Osteocyte (in vitro differentiated cells): ENCODE measurements at places on chromosomes 4 and X.

GRCh38 chrX:154376774-154377173, 2.3 kb upstream of the EMD start:
- no peak for DNase-seq

DNA sequence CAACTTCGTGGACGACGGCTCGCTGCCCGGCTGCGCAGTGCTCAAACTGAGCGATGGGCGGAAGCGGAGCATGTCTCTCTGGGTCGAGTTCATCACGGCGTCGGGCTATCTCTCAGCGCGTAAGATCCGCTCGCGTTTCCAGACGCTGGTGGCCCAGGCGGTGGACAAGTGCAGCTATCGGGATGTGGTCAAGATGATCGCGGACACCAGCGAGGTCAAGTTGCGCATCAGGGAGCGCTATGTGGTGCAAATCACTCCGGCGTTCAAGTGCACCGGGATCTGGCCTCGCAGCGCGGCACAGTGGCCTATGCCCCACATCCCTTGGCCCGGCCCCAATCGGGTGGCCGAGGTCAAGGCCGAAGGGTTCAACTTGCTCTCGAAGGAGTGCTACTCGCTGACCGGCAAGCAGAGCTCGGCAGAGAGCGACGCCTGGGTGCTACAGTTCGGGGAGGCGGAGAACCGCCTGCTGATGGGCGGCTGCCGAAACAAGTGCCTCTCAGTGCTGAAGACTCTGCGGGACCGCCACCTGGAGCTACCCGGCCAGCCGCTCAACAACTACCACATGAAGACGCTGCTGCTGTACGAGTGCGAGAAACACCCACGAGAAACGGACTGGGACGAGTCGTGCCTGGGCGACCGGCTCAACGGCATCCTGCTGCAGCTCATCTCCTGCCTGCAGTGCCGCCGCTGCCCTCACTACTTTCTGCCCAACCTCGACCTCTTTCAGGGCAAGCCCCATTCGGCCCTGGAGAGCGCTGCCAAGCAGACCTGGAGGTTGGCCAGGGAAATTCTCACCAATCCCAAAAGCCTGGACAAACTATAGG, 1.5 kb downstream of the MAB21L2 start:
- DNase-seq = no peak

DNA sequence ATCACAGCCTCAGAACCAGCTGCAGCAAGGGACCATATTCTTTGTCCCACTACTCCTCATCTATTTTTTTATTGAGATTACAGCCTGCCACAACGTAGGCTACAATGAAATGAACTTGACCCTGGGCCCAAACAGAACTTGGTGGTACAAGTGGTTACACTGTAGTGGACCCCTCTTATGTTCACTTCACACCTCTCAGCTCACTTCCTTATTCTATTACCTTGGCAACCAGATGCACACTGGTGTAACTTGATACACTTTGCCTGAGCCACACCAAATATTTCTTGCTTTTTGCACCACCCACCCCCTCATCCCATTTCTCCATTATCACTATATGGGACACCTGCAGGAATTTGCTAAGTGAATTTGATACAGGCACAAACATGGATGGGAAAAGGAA, 105.8 kb downstream of the CXCL13 start:
- no peak for DNase-seq

DNA sequence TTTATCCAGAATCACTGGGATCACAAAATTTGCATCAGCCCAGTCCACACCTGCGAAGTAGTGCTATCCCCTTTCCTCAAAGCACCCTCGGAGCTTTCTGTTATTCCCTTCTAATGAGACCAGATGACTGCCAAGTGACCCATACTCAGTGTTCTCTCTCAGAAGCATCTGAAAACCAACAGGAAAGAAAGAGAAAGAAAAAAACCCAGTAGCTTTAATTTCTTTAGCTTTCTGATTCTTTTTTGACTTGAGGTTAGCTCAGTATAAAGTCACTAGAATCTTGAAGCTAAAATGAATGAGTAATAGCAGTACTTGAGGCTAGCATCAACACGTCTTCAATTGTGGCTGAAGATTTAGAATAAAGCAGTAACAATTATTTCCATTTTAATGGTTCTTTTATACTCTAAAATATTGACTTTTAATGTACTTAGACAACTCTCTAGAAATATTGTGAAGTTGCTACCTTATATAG, 124.4 kb downstream of the ANK2 start:
- no peak for DNase-seq

GRCh38 chrX:142233400-142233799, 28.3 kb upstream of the MAGEC2 start:
- no peak for DNase-seq

GRCh38 chrX:38649221-38649620, 87.9 kb downstream of the TSPAN7 start:
- DNase-seq = no peak

GRCh38 chr4:89769856-89770255, 67.1 kb downstream of the SNCA start:
- no peak for DNase-seq

GRCh38 chr4:21888195-21888976, 60.2 kb downstream of the KCNIP4 start:
- DNase-seq = no peak

GRCh38 chr4:7186516-7187167, 5.7 kb upstream of the SORCS2 start:
- DNase-seq = no peak

DNA sequence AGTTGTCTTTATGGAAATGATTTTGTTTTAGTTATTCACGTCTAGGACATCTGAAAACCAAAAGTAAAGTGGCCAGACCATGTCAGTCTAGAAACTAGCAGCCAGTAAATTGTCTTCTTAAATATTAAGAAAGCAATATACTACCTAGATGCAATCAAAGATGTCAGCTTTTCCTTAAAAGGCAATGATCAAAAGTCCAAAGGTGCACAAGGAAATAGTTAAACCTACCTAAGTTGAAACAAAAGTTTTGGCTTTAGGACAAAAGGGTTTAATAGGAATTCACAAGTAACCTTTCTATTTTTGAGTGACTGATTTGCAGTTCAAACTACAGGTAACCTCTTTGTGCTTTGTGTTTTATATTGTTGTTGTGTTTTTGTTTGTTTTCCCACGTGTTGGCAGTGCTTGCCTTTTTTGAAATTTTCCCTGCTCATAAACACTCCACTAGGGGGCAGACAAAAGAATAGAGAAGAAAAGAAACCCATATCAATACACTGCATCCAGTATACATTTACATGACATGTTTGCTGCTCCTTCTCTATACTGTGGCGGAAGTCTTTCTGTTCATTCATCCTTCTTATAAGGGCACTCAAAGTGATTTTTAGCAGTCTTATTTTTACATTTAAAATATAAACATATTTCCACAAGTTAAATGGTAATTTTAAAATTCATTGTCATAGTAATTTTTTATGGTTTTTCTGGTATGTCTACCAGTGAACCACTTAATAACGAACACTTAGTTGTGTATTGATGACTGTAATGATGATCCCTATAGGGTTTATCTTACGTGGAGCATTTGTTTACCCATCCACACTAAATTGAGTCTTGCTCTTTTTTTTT, 62.7 kb downstream of the GAB1 start:
- no peak for DNase-seq

DNA sequence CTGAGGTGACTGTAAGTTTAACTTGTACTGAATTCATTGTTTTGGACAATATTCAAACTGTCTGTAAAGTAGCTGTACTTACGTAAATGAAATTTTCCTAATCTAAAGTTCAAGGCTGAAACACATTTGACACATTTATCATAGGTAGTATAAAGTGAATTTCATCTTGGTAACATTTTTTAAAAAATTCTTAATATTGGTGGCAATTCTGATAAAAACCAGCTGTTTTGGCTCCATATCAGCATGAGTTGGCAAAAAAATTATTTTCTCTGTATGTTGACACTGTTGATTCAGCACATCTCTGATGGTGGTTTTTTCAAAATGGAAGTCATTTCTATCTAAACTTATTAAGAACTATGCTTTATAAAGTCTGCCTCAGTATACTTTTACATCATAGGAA, 30.9 kb downstream of the CXorf58 start:
- DNase-seq = no peak

- DNase-seq = no peak
These were observed 4.8 kb downstream of the TBC1D14 start for GRCh38 chr4:6914448-6914847.

DNA sequence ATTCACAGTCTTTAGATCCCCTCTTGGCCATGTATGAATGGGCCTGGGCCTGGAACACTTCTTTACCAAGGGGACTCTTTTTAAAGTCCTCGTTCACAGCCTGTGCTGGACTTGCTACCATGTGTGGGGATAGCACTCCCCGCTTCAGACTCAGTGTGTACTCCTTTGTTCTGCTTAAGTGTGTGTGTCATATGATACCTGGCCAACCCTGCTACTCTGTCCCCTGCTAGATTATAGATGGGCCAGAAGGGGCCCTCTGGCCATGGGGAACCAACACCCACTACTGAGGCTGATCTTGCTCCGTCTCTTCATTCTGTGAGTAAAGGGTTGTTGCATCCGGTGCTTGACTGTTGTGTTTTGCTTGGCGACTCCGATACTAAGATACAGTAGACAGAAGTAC, 8.0 kb downstream of the CCDC110 start:
- DNase-seq = no peak

GRCh38 chrX:153504445-153505016, 9.8 kb downstream of the BGN start:
- DNase-seq = no peak

- DNase-seq = no peak
These were observed 91.6 kb downstream of the ANXA10 start for GRCh38 chr4:168183717-168184571.

- no peak for DNase-seq
These were observed 173.0 kb upstream of the EMCN start for GRCh38 chr4:100690812-100691211.

- DNase-seq = no peak
These were observed 180.3 kb upstream of the TENM3 start for GRCh38 chr4:182062936-182063335.

GRCh38 chr4:8157496-8157895, 1.1 kb downstream of the ABLIM2 start:
- DNase-seq = no peak

DNA sequence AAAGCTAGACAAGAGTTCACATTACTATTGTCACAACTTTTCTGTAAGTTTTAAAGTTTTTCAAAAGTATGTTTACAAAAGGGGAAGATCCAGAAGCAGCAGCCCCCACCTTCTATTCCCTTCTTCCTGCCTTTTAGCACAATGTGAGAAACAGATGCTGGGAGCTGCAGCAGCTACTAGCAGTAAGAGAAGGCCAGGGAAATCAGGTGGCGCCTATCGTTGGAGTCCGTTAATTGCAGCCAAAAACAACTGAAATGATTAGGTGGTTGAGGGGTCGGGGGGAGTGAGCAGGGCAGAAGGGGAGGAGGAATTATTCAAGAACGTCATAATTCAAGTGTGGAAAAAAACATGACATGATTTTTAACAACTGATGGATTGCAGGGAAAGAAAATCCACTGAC, 27.4 kb downstream of the FRYL start:
- no peak for DNase-seq

DNA sequence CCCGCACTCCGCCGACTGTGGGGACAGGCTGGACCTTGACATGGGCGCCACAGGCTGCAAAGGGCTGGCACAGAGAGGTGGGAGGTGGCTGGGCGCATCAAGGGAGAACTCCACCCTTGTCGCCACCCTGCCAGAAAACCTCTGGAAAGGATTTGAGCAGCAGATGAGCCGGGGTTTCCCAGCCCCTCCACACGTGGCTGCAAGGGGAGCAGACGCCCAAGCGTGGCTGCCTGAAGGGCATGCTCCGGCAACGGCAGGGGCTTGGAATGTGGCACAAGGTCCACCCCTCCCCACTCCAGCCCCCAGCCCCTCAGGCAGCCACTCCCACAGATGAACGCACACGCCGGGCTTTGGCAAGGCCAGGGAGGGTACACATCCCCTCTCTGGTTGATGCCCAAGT, 4.6 kb downstream of the BGN start:
- DNase-seq = no peak

DNA sequence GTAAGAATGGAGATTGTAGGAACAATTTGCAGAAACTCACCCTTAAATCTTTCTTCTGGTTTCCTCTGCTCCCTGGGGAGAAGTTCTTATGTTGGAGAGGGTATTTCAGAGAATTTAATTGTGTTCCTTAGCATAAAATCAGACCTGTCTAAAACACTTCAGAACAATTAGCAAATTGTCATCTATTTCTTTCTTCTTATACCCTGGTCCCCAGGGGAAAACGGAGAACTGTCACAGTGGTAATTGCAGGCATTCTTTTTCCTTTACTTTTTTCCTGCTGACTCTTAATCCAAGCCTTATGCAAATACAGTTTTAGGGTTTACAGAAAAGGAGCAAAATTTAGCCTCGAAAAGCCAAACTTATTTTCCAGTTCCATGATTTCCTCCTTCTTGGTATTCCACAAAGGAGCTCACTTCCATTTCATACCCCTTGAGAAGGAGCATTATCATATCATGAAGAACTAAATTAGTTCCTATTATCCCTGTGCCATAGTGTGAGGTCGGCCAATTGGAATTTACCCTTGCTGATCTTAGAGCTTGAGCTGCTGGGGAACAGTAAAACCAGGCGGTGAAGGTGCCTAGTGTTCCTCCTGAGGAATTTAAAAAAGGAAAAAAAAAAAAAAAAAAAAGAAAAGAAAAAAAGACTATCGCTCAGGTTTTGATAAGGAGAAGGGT, 173.8 kb downstream of the IL15 start:
- no peak for DNase-seq

DNA sequence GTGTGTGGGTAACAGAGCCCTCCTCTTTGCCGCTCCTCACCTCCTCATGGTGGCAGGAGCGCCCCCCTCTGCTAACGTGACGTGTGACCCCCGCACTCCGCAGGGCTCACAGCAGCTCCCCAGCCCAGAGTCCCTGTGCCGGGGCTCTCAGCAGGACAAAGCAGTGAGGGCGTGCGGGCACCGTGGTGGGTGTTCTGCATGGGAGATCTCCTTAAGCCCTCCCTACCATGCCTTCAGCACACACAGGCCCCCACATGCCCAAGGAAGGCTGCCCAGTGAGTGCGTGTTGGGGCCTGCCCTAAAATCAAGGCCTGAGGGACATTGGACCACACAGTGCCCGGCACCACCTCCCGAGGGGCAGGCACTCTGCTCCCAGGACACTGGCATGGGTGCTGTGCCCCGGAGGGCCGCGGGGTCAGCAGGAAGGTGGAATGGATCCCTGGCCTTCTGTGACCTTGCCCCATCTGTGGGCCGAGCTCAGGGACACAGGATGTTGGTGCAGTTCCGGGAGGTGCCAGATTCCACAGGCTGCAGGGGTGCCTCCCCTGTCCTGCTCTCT, 10.1 kb downstream of the PSAPL1 start:
- peak; percentile 80 for DNase-seq

GRCh38 chr4:108336076-108336475, 167.3 kb upstream of the LEF1 start:
- no peak for DNase-seq

GRCh38 chr4:69748173-69748572, 12.2 kb downstream of the SULT1B1 start:
- no peak for DNase-seq

- no peak for DNase-seq
These were observed 89.2 kb downstream of the PJA1 start for GRCh38 chrX:69076088-69076487.

- DNase-seq = no peak
These were observed 99.6 kb downstream of the DHRSX start for GRCh38 chrX:2401201-2401589.

GRCh38 chr4:143559757-143560147, 46.2 kb downstream of the SMARCA5 start:
- DNase-seq = no peak
